Activated T-helper 1 cell treated with anti-CD3 and anti-CD28 coated beads, Interleukin-2, amount 50 U/mL, for 16 hours (primary cell): ENCODE measurements at places on chromosomes 5 and 9.

DNA sequence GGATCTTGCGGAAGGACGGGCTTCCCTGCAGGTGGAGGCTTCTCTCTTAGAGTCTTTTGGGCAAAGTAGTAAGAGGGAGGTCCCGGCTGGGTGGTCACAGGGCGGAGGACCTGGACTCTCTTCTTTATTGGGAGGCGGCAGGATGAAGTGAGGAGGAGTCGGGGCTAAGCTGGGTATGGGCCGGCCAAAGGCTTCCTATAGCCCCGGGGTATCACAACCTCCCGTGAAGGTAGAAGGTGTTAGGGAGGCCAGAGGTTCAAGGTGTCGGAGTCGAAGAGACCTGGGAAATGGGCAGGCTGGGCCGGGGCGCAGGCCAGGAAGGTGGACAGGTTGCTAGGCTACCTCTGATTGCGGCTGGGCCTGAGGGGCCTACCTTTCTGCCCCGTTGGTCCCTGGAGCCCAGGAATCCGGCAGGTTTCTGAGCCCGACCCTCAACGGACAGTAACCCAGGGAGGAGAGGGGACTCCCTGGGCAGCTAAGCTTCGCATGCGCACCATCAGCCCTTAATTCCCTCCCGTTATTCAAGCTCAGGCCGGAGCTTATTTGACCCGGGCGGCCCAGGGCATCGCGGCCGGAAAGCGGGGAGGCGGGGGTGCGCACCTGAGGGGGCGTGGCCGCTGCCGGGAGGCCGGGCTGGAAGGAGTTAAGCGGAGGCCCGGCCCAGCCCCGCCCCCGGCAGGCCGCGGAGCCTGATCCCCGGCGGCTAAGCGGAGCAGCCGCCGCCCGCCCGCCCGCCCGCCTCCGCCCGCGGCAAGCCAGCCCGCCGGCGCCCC lies at the start of gene TESK1:
Gene TESK1 (plus strand): TSS at position 685 of the 773 bp plus-strand sequence. CDS start 358 bp downstream, outside the sequence.
- peak; percentile 76 for DNase-seq

- DNase-seq, result no peak
Observed at GRCh38 chr5:24188216-24188925, 456.4 kb downstream of the CDH10 start.

DNA sequence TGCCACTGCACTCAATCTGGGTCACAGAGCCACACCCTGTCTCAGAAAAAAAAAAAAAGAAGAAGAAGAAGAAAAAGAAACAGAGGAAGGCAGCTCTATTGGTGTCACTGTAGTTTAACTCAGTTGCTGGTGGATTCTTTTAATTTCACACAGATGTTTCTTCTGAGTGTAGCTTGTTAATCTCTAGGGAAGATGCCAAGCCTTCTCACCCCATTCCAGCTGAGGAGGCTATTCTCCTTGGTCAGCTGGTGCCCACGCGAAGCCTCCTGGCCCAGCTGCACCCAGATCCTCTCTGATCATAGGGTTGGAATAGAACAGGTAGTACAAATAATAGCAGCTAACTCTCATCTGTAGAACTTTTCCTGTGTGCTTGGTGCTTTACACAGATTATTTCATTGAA lies 113.8 kb upstream of the SPRY4 start:
- no peak for DNase-seq

- DNase-seq, result no peak
Observed at GRCh38 chr5:129379406-129379805, 80.7 kb upstream of the ADAMTS19 start.

- no peak for DNase-seq
Observed at GRCh38 chr5:77644371-77645157, 6.1 kb upstream of the OTP start.

DNA sequence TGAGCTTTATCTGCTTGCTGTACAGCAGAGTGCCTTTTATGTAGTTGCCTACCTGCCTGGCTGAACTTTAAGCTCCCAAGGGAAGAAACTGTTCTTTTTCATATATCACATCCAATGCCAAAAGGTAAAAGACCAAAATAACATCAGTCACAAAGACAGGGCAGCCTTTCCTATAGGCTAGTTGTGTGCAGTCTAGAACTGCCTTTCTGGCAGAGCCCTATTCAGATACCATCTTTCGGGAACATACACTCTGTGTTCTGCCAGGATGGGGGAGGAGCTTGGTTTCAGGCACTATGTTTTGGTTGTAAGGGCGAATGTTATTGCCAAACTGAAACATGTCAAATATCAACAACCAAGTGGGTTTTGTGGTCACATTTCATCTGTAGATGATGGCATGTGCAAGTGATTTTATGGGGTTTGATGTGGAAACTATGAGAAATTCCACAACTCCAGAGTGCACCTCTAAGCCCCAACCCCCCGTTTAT lies 314.5 kb downstream of the ADGRV1 start:
- DNase-seq, result no peak

- no peak for DNase-seq
Observed at GRCh38 chr5:156149213-156149612, 177.8 kb upstream of the SGCD start.

DNA sequence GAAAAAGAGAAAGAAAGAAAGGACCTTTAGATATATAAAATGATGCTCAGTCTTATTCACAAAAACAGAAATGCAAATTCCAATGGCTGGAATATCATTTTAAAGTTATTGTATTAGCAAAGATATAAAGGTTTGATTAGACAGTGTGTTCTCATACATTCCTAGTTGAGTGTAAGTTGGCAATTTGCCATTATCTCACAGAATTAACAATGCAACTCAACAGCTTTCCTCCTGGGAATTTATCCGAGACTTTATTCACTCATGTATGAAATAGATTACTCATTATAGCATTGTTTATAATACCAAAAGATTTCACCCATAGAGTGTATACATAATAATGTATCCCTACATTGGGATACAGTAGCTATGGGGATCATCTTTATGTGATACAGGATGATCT lies 27.1 kb upstream of the MLLT3 start:
- DNase-seq, result no peak

DNA sequence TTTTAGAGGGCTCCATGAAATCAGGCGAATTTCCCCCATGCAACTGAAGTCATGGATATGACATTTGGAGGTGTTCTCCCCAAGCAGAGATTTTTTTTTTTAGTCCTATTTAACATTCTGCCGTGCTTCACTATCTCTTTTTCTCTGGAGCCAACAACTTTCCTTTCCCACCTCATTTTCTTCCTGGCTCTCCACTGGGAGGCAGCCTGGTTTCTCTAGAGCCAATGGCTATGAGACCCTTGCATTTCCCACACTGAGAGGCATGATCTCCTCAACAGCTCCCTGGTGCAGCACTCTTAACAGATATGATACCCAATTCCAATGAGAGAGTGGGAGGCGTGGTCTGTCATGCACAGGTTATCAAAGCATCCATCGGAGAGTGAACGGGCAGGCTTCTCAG lies 310.8 kb downstream of the DRD1 start:
- DNase-seq, result no peak

DNA sequence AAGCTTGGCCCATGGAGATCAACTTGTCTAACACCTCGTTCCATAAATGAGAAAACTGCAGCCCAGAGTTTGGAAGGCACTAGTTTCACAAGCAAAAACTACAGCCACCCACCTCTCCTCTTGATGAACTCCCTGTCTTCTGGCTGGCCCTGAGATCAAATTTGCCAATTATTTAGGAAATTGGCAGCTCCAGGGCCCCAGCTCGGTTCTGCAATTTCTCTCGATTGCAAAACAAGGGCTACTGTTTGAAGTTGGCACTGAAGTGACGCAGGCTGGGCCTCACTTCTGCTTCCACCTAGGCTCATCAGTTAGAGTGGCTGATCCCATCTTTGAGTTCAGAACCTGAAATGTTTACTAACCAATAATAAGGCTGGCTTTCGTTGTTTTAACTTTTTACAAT lies 3.7 kb upstream of the GPX3 start:
- no peak for DNase-seq

GRCh38 chr5:126683912-126684311 lies 83.2 kb downstream of the PHAX start:
- no peak for DNase-seq

GRCh38 chr9:18569941-18570630 lies 96.1 kb downstream of the ADAMTSL1 start:
- no peak for DNase-seq

GRCh38 chr9:129145316-129145715 lies 32.7 kb downstream of the IER5L start:
- DNase-seq, result no peak

- DNase-seq, result no peak
Observed at GRCh38 chr9:91991721-91992341, 41.8 kb upstream of the ROR2 start.

GRCh38 chr9:123475407-123475806 lies 119.4 kb downstream of the CRB2 start:
- no peak for DNase-seq

DNA sequence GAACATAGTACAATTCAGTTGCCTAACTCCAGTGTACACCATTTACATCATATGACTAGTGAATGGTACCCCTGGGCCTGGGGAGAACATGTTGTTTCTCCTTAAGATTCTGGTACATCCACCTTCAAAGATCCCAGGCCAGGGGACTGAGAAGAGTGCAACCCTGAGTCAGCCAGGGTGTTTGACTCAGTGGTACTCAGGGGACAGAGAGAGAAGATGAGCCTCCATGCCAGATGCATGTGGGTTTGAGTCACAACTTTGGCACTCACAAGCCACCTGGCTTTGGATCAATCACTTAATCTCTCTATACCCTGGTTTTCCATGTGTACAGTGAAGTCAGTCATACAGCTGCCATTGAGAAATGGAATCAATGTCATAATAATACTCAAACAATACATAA lies 53.7 kb downstream of the MAP1B start:
- DNase-seq, result no peak

DNA sequence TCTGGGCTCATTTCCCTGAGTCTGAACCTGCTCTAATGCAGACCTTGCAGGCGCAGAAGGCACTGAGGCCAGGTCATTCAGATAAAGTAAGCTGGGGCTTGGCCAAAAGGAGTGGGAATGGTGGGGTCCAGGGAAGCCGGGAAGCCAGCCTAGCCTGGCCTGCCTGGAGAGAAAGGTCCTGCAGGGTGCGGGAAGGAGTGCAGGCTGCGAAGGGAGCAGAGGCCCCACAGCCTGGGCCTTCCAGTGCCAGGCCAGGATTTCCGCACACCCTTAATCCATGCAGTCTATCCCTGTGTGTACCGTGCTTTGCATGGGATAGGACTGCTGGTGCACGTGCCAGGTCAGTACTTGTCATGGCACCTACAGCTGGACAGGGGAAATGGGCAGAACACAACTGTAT lies 3.6 kb upstream of the STING1 start:
- DNase-seq, result no peak

DNA sequence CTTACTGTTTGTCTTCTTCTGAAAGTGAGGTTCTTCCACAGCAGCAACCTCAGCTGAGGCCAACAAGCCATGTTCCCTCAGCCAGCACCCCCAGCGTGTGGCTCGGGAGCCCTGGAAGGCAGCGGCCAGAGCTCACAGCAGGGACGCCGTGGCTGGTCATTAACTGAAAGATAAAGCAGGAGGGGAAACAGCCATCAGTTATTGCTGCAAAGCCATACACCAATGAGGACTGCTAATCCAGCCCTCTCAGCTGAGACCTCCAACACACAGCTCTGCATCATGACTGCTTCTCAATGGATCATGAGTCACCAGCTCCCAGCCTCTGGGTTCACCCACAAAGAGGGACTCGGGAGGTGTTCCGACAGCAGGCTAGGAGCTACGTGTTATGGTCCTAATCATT lies 24.3 kb downstream of the ABCA1 start:
- DNase-seq, result no peak

DNA sequence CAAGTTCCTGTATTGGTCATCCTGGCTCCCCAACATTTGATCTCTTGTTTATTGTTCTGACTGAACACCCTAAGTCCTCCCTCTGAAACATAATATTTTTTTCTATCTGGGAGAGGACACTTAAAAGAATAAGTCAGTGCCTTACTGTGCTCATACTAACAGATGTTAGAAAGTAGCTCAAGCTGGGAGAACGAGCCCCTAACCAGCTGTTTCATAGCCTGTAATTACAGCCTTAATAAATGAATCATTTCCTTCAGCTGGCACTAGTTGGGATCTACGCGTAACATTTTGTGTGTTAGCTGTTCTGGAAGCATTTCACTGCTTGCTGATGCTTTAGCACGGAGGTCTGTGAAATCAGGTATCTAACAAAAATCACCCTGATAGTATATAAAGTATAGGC lies 345.9 kb upstream of the RIOK2 start:
- no peak for DNase-seq

DNA sequence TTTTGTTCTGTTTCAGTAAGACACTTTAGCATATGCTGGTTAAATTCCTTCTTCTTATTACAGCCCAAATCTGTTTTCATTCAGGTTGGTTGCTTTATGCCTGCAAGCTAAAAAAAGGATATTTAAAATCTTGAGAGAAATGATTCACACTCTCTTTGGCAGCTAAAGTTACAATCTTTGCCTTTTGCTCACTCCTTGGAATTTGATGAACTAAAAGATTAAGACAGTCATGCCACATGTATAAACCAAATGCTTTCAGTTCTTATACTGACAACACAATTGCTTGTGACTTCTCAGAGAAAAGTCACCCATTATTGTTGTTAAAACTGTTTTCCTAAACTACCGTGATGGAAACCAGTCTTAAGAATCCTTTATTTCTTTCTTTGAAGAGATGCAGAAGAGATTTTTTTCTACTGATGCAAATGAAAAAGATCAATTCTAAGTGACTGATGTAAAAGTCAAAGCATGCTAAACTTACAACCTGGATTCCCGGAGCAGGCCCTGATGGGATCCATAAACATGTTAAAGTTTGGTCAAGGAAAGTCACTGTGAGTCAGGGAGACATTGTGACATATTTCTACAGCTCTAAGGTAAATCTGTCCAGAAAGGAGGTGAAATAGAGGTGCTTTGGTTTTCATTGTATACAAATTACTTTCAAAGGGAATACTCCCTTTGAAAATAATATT lies 144.2 kb upstream of the CDH10 start:
- DNase-seq, result no peak

DNA sequence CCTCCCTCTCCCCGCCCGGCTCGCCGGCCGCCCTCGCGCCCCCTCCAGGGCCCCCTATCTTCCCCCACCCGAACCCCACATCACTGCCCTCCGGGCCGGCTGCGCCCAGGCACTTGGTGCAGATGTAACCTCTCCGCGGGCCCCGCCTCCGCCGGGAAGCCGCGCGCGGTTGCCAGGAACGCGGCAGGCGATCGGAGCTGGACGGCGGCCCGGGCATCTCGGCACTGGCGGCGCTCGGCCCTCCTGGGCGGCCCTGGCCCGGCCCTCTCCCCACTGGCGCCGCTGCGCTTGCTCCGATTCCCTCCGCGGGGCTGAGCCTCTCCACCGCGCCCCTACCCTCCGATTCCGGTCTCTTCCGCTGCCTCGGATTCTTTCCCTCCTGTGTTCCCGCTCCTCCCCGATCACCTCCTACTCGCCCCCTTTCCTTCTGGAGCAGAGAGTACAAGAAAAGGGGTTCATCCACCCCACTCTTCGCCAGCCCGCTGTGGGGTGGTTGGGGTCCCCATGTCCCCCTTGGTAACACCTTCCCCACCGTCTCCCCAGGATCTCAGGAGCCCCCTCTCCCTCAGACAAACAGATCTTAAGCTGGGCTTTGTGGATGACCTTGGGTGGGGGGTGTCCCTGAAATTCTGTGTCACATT lies 70.6 kb downstream of the C9orf50 start:
- no peak for DNase-seq

- DNase-seq, result no peak
Observed at GRCh38 chr5:141805874-141806595, 72.2 kb downstream of the PCDH1 start.

GRCh38 chr5:6434731-6435130 lies 13.9 kb upstream of the UBE2QL1 start:
- no peak for DNase-seq
